Stromal cell of bone marrow (primary cell): ENCODE measurements at places on chromosomes 1 and 21.

DNA sequence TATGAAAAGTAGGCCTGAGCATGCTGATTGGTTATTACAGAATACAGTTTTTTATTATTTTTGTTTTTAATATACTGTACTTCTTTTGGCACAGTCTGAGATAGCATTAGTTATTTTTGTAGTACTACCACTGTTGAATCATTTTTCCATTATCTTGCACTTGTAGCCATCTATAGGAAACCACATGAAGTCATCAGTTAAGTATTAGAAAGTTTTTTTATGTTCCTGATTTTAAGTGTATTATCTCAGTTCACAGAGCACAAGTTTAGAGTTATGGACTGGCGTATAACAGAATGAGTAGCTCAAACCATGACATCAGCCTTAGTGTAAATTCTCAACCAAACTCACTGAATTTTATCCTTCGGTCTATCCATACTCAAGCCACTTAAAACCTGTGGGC lies 22.8 kb downstream of the DHX9 start:
- DNase-seq: no peak

DNA sequence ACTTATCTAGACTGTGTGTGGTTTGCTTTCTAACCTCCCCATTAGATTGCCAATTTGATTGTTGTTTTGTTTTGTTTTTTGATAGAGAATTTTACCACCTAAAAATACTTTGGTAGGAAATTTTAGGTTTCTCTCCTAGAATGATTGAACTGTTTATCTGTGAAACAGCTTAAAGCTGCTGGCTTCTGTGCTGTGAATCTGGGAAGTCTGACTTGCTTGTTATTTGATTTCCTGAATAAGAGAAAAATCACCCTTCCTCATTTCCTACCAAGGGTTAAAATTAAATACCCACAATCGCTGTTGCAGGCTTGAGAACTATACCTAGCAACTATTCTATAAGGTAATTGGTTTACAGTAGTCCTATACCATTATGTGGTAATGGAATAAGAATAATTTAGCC lies 198.9 kb upstream of the CACYBP start:
- DNase-seq: no peak

DNA sequence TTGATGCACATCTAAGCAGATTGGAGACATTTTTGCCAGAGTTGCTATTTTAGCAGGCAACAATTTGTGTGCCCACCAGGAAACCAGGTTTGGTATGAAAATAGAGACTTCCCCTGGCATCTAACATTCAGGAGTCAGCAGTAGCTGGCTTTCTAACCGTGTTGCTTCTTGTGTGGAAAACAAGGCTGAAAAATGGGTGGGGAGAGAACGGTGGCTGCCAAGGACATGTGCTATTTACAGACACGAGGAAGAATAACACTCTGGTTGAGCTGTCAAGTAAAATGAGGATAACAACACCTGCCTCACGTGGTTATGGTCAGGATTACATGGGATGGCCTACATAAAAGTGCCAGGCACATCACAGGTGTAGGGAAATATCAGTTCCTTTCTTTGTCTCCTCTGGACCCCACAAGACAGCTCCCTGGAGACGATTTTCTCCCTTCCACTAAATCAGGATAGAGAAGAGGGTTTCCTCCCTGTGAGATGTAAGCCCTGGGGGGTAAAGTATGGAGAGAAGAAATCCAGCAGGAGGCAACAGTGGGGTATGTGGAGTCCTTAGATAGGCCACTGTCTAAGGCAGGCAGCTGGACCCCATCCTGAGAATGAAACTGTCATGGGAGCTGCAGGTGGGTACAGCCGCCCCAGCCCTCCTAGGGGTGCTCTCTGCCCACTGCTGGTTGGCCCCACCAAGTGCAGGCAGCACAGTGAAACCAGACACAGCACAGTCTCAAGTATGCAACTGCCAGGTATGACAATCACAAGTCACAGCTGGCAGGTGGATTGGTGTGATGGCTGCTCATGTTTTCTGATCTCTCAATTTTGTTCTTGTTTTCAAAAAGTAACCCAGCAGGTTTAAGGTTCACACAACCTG lies 80.3 kb downstream of the TENT5C start:
- DNase-seq: no peak

DNA sequence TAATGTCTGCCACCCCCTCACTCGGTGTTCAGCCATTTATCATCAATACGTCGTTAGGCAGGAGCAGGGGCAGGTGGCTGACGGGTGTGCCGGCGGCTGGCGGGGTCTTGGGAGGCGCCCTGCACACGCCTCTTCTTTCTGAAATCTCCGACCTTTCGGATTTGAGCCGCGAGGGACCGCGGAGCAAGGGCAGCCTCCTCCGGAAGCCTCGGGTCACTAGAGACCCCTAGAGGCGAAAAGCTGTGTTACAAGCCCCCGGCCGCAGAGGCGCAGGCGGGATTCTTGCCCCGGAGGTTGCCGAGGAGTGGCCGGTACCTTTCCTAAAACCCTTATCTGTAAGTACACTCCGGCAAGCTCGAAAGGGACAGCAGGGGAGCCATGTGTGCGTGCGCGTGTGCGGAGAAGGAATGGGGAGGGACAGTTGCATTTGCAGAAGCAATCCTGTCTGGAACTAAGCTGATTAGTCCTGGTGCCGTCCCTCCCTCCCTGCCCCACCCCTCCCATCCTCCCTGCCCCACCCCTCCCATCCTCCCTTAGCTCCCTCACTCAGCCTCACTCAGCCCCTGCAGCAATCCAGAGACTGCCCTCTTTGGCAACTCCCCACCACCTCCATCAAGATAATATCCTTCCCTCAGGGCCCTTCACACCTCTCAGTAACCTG lies 11.0 kb downstream of the BRINP2 start:
- no peak for DNase-seq

- no peak for DNase-seq
These were observed 21.5 kb downstream of the AK2 start for GRCh38 chr1:33015216-33015615.

GRCh38 chr1:152141971-152142584 lies 16.9 kb downstream of the RPTN start:
- DNase-seq: peak; percentile 61

GRCh38 chr1:98962156-98962555 lies 42.5 kb downstream of the PLPPR5 start:
- DNase-seq: no peak

DNA sequence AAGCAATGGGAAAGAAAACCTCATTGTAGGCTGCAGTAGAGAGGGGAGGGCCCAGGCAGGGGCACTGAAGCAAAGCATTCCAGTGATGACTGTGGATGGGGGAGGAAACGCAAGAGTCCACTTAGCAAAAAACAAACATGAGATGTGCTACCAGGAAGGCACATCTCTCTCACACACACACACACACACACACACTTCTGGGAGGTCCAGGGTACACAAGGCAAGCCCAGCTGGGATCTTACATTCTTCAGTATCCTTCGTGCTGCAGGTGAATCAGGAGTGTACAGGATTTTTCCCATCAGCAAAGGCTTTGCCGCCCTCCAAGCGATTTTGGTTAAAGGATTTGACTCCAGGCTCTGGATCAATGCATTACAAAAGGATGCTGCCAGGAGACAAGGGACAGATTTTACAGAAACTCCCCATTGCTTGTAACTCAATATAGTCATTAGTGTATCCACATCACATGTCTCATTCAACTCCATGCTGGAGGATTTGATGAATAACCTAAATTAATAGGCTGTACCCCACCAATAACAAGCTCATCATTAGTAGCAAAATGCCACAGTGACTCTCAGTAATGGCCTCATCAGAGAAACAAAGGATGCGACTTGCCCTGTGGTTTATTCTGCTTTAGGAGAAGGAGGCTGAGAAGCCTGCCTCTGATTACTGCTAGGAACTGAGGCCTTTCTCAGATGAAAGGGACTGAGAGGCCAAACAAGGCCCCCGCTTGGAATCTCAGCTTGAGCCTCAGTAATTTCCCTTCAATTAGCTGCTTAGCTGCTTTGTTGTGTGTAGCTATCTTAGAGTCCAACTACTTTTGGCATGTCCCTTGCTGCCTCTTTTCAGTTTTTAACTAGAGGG lies 41.6 kb downstream of the ABCA4 start:
- DNase-seq: no peak

DNA sequence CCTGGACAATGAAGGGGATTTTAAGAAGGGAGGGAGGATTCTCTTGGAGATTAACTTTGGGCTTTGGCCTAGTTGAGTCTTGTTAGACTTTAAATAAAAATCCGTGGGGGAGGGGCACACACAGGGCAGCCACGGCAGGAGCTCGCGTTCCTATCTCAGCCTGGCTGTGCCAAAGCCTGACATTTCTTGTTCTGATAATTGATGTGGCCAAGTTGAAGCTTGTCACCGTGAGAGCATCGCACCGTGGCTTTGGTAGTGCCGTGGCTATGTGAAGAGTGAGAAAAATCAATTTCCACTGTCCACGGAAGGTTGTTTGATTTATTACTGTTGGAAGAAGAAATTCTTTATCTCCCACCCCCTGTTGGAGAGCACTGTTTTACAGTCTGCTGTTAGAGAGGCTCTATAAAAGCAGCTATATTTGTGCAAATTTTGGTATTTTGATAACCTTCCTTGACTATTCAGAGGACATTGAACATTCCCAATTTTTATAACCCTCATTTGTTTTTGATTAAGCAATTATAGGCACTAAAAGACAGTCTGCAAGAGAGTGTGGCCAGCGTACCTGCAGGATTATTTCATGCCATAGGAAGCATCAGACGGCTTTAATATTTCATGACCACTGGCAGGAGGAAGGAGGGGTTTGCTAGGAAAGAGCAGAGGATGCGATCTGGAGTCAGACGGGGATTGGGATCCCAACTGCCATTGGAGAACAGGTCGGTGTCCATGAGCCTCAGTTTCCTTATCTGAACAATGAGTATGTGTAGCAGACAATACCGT lies 160.7 kb downstream of the KAZN start:
- no peak for DNase-seq

GRCh38 chr1:110390096-110390495 lies 730 bp downstream of the SLC16A4 start:
- peak; percentile 83 for DNase-seq

- DNase-seq: no peak
These were observed 23.2 kb downstream of the KRTAP10-1 start for GRCh38 chr21:44516828-44517174.

GRCh38 chr1:87220993-87221392 lies 107.7 kb upstream of the LMO4 start:
- no peak for DNase-seq

GRCh38 chr1:230141021-230141648 lies 74.1 kb downstream of the GALNT2 start:
- no peak for DNase-seq

- DNase-seq: peak; percentile 72
These were observed 39.1 kb upstream of the CDC42BPA start for GRCh38 chr1:227357171-227357926.

DNA sequence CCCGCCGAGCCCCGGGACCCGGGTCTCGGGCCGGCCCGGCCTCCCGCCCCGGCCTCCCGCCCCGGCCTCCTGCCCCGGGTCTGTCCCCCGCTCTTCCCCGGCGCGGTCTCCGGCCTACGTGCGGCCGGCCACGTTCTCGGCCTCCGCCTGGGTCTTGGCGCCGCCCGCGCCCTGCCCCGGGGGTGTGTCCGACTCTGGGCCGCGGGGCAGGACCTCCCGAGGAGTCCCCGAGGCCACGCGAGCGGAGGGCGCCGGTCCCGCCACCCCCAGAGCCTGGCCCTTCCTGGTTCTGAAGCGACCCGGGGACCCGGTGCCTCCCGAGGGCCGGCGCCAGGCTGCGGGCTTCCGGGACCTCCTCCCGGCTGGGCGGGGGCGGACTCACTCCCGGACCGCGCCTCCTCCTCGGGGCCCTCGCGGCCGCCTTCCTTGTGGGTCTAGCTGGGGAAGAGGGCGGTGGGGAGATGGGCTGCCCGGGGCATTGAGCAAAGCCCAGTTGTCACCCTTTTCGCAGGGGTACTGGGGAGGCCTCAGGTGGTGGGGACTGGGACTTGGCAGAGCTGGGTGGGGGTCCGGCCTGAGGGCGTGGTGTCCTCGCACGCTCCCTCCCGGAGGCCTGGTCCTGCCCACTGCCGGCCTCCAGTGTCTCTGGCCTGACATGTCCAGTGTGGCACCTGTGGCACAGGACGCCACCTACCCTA lies 558 bp downstream of the PFKL start:
- no peak for DNase-seq

GRCh38 chr21:45282283-45283034 lies 5.2 kb downstream of the POFUT2 start:
- DNase-seq: no peak

GRCh38 chr1:41662765-41663437 lies 178.4 kb upstream of the EDN2 start:
- DNase-seq: peak; percentile 63

DNA sequence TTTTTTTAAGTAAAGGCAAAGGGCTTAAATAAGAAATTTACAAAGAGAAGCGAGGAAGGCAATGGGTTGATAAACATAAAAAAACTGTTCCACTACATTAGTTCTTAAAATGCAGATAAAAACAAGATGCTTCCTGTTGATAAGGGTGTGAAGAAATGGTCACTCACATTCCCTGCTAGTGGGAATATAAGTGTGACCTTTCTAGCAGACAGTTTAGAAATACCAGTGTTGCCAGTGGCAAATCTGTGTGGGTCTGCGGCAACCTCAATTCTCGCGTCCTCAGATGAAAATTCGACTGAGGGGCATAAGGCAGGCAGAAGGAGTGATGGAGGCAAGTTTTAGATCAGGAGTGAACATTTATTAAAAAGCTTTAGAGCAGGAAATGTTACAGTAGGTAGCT lies 151.1 kb downstream of the NTNG1 start:
- no peak for DNase-seq

DNA sequence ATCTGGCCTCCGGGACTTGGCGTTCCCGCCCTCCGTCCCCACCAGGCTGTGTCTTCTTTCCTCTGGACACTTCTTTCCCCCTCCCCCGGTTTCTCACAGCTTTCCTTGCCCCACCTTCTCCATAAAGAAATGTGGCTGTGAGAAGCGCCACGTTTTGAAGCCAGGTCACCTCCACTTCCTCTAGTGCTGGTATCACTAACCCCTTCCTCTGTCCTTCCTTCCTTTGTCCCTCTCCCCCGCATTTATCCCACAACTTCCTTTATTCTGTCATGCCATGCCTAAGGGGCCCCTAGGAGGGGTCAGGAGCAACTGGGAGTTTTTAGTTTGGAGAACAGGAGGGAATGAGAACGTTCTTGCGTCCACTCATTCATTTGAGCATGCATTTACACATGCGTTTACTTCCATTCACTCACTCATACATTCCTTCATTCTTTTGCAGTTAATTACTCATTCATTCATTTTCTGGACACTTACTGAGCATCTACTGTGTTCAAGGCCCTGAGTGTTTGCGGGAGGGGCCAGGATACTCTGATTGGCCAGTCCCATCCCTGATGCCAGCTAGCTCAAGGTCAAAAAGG lies 5.0 kb upstream of the ACOT11 start:
- no peak for DNase-seq

- DNase-seq: peak; percentile 52
These were observed 14.2 kb upstream of the CASQ2 start for GRCh38 chr1:115782571-115783281.

GRCh38 chr1:64692911-64693310 lies 52.0 kb upstream of the RAVER2 start:
- DNase-seq: no peak

GRCh38 chr1:212982430-212983152 lies 32.2 kb downstream of the VASH2 start:
- no peak for DNase-seq
